ENCODE measurements at places on chromosomes 2 and 18. TPM values are rescaled to one million over a fixed set of nuclear protein-coding genes. Genes with fewer than 3 reads are reported as not detected.

DNA sequence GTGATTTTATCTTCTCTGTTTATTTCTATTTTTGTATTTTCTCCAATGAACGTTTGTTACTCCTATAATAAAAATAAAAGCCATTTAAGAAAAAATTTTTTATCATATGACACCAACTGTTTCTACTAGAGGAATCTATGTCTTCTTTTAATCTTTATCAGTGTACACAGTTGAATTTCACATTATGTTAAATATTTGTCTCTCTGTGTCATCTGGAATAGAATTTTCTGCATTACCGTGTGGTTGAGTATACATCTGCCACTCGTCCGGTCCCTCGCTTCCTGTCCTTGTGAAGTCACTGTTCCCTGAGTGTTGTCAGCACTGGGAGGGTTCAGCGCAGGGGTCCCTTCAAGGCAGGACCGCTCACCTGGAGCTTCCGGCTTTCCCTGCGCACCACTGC, 99.2 kb downstream of the LDLRAD4 start:
- DNase-seq = no peak

DNA sequence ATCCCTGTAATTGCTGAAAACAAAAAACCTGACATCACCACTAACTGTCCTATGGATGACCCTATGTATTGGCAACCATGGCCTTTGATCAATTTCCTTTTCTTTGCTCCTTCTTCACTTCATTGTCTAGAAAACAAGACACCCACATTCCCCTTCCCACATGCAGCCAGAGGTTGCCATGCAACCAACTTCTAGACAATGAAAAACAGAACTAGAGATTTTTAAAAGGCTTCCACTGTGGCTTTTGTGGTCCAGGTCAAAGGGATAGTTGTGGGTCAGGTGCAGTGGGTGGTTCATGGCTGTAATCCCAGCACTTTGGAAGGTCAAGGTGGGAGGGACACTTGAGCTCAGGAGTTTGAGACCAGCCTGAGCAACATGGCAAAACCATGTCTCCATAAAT, 139.3 kb upstream of the DOK6 start:
- DNase-seq = no peak

- DNase-seq = no peak
These were observed at the start of gene REEP1 for GRCh38 chr2:86337244-86337835. TSS of gene REEP1 (minus strand) at chr2:86337626. CDS start at chr2:86337510, 116 bp downstream.

DNA sequence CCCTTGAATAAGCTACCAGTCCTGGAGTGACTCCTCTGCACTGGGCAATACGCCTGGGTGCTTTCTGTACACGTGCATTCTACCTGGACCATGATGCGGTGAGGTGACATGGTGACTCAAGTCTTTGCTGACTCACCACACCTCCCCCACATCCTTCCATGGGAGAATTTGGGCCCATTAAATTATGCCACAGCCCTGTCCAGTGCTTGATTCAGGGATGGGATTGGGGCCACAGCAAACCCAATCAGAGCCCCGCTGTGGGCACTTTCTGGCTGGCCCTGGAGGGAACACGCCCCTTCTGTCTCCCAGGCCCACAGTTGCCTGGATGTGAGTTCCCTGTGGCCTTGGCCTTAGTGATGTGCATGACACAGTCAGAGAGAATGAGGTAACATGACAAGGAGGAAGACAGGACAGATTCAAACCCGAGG, 86.9 kb downstream of the LRRC30 start:
- no peak for DNase-seq

GRCh38 chr18:35121531-35121930, 80.3 kb downstream of the MAPRE2 start:
- DNase-seq = no peak

DNA sequence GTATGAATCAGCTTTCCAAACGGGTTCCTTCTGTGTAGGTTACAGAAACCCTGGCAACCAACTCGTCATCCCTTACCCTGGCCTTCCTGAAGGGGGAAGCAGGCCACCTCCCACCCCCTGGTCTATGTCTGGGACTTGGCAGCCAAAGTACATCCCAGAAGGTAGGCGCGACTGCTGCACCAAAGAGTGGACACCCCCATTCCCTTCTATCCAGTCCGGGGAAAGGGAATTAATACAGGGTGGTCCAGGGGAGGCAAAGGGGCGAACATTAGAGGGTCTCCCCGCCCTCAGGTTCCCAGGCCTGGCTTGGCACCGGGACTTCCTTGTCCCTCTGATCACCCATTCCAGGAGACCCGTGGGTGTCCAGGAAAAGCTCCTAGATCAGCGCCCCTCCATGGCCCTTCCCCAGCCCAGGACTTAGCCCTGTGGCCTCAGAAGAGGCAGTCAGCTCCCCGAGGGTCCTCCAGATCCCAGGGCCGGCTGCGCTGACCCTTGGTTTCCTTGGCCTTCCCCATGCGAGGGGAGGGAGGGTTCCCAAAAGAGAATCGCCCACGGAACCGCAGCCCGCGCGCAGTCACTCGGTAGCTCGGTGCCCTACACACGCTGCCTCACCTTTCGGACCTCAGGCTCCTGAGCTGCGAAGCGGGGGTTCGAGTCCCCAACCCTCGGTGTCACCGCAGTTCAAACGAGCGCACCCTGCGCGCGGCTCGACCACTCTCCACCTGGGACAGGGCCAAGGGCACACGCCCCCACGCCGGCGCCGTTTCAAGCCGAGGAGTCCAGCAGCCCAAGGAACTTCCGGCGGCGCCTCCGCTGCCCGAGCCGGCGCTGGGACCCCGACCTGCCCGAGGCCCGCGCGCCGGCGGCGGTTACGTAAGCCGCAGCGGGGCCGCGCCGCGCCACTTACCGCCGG, at the start of gene PER2:
Gene PER2 (minus strand): TSS at position 874 of the 913 bp plus-strand sequence. CDS start 10,674 bp downstream, outside the sequence.
- DNase-seq = no peak

GRCh38 chr2:80117401-80117800, 187.2 kb downstream of the LRRTM1 start:
- no peak for DNase-seq

GRCh38 chr2:46051085-46051484, 246.1 kb upstream of the EPAS1 start:
- DNase-seq = no peak

DNA sequence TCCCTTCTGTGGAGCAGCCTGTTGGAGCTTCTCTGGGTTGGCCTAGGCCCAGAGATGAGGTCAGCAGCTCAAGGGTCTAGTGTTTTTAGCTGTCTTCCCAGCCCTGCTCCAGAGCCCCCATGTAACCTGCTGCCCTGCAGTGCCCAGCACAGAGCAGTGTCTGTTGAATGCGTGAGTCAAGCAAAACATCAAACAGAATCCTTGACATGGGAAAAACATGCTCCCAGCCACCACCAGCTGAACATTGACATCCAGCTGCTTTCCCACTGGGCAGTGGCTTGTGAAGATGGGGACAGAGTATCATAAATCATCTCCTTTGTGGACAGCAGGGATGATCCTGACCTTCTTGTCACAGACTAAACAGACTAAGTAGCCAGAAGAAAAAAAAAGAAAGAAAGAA, 22.6 kb downstream of the IMPA2 start:
- DNase-seq = no peak

- DNase-seq = peak; percentile 30
These were observed 1.3 kb upstream of the ACKR3 start for GRCh38 chr2:236568068-236568921.

- no peak for DNase-seq
These were observed 29.4 kb upstream of the SNED1 start for GRCh38 chr2:240968731-240969624.

DNA sequence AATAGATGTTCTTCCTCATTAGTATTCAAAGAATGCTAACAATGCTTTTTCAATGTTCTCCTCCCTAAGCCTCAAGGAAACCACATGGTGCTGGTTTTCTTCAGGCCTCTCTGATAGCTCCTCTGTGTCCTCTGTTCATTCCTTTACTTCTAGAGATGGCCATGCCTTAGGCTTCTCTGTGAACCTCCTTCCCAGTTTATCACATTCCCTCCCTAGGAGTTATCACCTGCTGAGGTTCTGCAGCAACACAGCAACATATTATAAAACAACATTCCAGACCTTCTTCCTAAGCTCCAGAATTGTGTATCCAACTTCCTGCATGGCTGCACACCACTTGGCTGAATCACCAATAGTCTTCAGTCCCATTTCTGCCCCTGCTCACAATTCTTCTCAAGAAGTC, 325.5 kb downstream of the IRS1 start:
- no peak for DNase-seq

DNA sequence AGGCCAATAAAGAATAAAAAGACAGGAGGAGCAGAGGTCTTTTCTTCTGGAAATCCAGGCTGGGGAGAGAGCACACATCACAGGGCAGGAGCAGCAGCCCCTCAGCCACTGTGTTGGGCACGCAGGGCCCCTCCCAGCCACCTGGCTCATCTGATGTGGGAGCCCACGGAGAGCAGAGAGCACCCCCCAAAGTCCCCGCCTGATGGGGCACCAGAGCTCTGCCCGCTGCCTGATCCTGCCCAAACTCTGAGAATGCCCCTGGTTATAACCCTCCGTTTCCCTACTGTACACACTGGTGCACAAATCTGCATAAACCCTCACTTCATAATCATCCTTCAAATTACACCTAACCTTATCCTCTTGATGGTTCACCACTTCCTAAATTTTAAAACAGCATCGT, 111.3 kb downstream of the HDAC4 start:
- no peak for DNase-seq

- DNase-seq = no peak
These were observed 189.8 kb downstream of the GULP1 start for GRCh38 chr2:188481474-188481873.

- DNase-seq = peak; percentile 71
These were observed 46.7 kb upstream of the KCNG2 start for GRCh38 chr18:79750980-79751571.

GRCh38 chr2:182426082-182426917, 536 bp downstream of the PDE1A start:
- DNase-seq = no peak

DNA sequence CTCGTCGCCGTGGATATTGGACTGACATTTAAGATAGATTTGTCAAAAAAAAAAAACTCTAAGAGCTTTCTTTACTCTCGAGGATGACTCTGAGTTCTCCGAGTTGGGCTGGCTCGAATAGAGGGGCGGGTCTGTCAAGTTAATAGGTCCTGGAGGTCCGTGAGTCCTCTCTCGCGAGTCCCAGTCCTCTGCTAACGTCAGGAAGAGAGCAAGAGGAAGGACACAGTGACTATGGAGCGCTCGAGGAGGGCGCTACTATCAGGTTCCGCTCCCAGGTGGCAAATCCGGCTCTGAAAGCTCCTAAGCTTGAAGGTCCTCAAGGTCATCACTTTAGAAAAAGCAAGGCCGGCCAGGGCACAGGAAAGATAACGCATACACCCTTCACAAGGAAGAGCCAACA, 404 bp upstream of the AKAIN1 start:
- DNase-seq = no peak

DNA sequence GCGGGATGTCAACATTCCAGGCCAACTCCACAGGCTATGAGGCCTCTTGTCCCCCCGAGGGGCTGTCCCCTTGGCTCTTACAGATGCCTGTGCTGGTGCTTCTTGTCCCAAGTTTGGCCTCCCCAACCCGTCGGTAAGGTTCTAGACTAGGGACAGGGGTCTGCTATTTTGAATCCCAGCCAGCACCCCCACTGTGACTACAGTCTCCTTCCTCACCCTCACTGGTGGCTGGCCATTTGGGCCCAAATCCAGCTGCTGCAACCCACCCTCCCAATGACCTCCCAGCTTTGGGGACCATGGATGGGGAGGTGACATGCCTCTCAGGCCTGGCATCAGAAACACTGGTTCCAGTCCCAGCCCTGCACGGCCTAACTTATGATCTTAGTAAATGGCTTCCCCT, 18.7 kb downstream of the CFAP65 start:
- no peak for DNase-seq

DNA sequence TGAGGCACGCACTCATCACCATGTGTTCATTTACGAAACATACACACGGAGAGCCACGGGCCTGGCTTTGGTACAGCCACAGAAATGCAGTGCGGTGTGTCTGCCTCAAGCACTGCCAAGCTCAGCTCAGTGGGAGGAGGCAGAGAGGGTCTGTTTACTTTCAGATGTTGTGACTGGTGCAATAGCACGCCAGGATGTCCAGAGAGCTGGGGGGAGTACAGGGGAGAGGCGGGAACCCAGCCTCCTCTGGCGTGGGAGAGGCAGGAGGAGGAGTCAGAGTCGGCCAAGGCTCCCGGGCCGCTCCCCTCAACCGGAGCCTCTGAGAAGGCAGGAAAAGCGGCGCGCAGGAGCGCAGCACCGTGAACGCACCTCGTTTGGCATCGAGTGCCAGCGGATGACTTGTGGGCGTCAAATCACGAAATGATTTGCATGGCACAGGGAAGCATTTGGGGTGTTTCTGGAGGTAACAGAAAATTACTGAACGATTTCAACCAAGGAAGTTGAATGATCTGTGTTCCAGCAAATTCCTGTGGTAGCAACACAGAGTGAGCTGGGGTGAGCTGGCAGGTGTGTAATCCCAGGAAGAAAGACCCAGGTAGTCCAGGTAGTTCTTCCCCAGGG, 143.0 kb downstream of the ZNF516 start:
- peak; percentile 80 for DNase-seq

DNA sequence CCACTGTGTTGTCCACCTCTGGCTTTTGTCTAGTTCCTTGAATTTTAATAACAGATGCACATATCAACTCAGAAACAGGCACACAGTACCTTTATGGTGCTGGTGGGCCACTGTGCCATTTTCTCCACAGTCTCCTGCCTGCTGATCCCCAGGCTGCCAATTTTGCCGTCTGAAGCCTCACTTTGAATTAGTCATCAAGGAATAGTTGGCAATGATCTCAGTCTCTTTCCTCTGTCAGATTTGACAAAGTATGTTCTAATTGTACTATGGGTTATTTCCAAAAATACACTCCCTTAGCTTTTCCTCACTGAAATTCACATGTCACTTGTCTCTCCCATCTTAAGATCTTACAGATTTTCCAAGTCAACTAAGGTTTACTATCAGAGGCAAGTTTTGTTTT, 140.7 kb downstream of the ZNF516 start:
- DNase-seq = no peak

DNA sequence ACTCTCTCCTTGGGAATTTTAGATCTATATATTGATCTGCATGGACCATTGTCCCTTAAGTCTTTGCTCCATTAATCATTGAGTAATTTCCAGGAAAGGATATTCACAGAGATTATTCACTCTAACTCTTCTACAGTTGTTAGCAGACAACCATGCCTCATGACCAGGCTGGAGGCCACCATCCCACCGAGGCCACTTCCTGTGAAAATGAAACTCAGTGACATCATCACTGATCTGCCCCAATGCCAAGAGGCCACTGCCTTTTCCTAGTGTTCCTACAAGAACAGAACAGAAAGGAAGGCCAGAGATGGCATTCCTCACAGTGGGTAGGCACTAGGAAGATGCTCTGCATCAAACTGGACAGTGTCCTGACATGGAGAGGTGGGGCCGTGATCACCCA, 161.3 kb downstream of the DTNA start:
- no peak for DNase-seq

Gene PTPRM
- 61.5 TPM for total RNA-seq

Gene CFAP65
- 0.29 TPM for total RNA-seq

Gene GKN1
- not detected for total RNA-seq

Gene SERPINB2
- not detected for total RNA-seq

Gene EPHA4
- 9.0 TPM for total RNA-seq

Gene GRHL1
- total RNA-seq = 7.2 TPM

Gene GPATCH11
- total RNA-seq = 5.8 TPM

Gene THUMPD2
- total RNA-seq = 6.2 TPM

Gene RUFY4
- total RNA-seq = 0.17 TPM
